ENCODE measurements at places on chromosomes 2 and 18.

DNA sequence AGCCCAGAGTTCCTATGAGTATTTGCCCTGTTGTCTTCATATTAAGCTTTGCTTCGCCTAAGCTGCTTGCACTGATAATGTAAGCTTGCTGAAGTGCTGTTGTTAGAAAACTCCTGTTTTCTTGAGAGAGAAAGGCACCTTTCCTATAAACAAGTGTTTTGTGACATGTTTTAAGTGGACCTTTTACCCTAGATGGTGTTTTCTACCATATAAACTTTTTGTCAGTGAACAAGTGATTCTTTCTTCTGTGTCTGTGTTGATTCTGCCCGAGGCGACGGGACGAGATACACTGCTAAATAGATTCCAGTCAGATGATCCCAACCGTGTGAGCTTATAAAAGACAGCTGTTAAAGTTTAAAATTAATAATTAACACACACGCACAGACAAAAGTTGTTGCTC lies 24.1 kb downstream of the CABLES1 start:
- no peak for DNase-seq

DNA sequence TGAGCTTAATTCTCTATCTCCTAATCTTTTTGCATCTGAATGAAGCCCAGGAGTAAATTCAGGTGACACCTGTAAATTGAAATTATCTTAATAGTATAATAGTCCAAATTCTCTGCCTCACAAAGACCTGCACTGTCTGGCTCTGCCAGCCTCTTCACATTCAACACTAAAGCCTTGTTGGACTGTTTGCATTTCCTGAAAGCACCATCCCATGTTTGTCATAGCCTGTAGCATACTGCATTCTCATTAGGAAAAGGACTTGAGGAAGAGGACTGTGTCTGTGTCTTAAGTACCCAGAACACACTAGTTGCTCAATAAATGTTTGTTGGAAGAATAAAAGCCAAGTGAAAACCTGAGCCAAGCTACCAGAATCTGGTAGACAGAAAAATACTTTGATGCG lies 42.9 kb upstream of the GRHL1 start:
- DNase-seq = no peak

- DNase-seq = no peak
Observed at GRCh38 chr2:235286622-235287374, 207.0 kb upstream of the AGAP1 start.

GRCh38 chr2:203818656-203819055 lies 48.9 kb upstream of the CTLA4 start:
- DNase-seq = no peak

- DNase-seq = no peak
Observed at GRCh38 chr18:31576670-31577069, 15.0 kb upstream of the TTR start.

GRCh38 chr2:46309052-46309953 lies 12.1 kb downstream of the EPAS1 start:
- DNase-seq = peak; percentile 76
